Tibial artery (tissue), 4 donors: ENCODE measurements at places on chromosomes 2 and 18.

DNA sequence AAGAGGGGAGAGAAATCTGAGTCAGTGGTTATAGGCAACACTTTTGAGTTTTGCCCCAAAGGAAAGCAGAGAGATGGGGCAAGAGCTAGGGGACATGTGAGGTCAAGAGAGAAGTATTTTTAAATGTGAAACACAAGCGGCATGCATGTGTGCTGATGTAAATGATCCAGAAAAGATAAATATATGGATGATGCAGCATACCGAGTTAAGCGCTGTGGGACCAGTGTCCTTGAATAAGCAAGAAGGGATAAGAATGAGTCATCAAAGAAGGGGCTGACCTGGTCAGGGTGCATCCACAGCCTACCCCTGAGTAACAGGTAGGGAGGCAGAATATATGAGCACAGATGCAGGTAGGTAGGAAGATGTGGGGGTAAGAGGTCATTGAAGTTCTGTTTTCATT, 180.9 kb downstream of the TRABD2A start:
- no peaks in the 10 kb centered on the region for H3K4me1 ChIP-seq
- no peak overlapping the region for H3K27ac ChIP-seq
- no peaks in the 10 kb centered on the region for H3K36me3 ChIP-seq
- no peak overlapping the region for H3K4me3 ChIP-seq
- no peaks in the 10 kb centered on the region for H3K27me3 ChIP-seq
- DNase-seq, result no peak

DNA sequence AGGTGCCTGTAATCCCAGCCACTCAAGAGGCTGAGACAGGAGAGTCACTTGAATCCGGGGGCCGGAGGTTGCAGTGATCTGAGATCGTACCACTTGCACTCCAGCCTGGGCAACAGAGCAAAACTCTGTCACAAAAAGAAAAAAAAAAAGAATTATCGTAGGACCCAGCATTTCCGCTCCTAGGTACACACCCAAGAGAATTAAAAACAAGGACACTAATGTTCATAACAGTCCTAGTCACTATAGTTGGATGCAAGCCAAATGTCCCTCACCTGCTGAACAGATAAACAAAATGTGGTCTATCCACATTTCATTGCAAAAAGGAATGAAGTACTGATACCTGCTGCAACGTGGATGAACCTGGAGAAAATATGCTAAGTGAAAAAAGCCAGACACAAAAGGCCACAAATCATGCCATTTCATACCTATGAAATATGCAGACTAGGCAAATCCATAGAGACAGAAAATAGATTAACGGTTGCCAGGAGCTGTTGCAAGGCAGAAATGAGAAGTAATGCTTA, 21.2 kb downstream of the ADRA2B start:
- H3K27ac ChIP-seq, result no peak overlapping the region
- H3K4me3 ChIP-seq, result no peak overlapping the region
- H3K27me3 ChIP-seq, result no peaks in the 10 kb centered on the region

DNA sequence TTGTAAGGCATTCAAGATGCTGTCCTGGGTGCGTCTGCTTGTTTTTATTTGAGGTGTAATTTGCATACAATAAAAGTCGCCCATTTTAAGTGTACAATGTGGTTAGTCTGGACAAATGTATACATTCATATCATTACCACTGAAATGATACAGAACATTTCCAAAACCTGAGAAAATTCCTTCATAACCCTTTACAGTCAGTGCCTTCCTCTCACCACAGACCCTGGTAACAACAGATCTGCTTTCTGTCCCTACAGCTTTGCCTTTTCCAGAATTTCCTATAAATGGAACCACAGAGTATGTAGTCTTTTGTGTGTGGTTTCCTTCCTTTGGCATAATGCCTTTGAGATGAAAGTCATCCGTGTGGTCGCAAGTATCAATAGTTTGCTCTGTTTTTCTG, 45.8 kb upstream of the NFU1 start:
- H3K27me3 ChIP-seq, result no peaks in the 10 kb centered on the region
- DNase-seq, result no peak
- peaks cover 12% of the 10 kb centered on the region for H3K36me3 ChIP-seq
- H3K27ac ChIP-seq, result no peak overlapping the region

DNA sequence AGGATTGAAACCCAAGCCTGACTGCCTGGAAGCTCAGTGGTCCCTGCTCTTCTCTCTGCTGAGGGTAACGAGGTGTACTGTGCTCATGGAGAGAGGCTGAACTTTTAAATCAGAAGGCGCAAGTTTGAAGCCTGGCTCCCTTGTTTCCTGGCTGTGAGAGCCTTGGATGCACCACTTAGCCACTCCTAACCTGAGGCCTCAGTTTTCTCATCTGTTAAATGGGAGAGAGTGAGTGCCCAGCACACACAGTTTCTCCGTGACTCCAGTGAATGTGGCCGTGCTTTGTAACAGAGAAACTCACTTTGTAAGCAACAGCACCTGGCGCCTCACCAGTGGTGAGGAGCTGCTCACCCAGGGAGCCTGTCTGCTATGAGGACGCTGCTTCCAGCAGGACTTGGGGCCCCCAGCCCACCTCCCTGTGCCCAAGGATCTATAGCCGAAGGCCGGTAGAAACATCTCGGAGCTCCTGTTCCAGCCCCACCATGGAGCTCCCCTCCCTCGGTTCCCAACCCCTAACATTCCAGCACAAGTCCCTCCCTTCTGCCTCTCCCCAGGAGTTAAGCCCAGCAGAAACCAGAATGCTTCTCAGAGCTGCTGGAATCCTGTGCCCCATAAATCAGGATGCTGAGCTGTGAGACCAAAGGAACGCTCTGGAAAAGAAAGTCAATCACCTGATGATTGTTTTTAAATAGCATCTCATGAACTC, 20.3 kb upstream of the KCNK3 start:
- no peak overlapping the region for H3K27ac ChIP-seq
- no peaks in the 10 kb centered on the region for H3K27me3 ChIP-seq
- H3K36me3 ChIP-seq, result no peaks in the 10 kb centered on the region
- H3K4me3 ChIP-seq, result no peak overlapping the region

- H3K27me3 ChIP-seq, result no peaks in the 10 kb centered on the region
- no peak overlapping the region for H3K27ac ChIP-seq
- H3K4me3 ChIP-seq, result no peak overlapping the region
- H3K4me1 ChIP-seq, result no peaks in the 10 kb centered on the region
Measured at GRCh38 chr2:54549917-54550518, 93.9 kb downstream of the SPTBN1 start.

DNA sequence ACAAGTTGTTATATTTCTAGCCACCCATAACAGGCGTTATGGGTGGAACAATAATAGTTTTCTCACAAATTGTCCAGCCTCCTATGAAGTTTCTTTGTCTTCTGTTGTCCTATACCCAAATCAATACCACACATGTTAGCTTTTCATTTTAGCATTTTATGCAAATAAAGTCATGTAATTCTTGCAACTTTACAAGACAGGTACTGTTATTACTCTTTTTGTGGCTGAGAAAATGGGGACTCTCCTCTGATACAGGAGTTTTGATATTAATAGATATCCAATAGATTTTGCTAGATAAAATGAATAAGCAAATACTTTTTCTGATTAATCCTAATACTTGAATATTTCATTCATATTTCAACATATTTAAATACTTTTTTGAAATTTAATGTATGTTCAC, 151.0 kb downstream of the PMAIP1 start:
- H3K27me3 ChIP-seq, result no peaks in the 10 kb centered on the region
- H3K27ac ChIP-seq, result no peak overlapping the region
- no peaks in the 10 kb centered on the region for H3K4me1 ChIP-seq
- no peak overlapping the region for H3K4me3 ChIP-seq

GRCh38 chr2:143489145-143489544, 359.9 kb downstream of the ARHGAP15 start:
- H3K4me1 ChIP-seq, result no peaks in the 10 kb centered on the region
- H3K27me3 ChIP-seq, result no peaks in the 10 kb centered on the region
- H3K27ac ChIP-seq, result no peak overlapping the region

DNA sequence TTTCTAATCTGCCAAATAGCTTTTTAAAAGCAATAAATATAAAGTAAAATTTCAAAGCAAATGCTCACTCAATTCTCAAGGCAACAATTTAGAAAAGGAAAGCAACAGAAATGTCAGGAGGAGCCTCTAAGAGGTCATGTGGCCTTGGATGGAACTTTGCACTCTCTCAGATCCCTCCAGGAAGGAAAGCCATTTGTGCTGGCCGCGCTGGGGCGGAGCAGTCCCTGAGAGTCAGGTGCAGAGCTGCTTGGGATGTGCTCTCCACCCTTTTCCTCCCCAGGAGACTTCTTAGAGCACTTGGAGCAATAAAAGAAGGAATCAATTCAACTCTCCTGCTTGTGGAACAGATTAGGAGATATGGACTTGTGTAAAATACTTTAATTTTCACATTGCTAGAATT, 379.8 kb upstream of the LINC00305 start:
- H3K27me3 ChIP-seq, result no peaks in the 10 kb centered on the region
- H3K4me1 ChIP-seq, result no peaks in the 10 kb centered on the region
- no peak overlapping the region for H3K27ac ChIP-seq
- no peak for DNase-seq
